ENCODE measurements at places on chromosomes 12 and 14.

GRCh38 chr12:18583655-18584054 is 154.2 kb downstream of the PLCZ1 start:
- no peak for DNase-seq

DNA sequence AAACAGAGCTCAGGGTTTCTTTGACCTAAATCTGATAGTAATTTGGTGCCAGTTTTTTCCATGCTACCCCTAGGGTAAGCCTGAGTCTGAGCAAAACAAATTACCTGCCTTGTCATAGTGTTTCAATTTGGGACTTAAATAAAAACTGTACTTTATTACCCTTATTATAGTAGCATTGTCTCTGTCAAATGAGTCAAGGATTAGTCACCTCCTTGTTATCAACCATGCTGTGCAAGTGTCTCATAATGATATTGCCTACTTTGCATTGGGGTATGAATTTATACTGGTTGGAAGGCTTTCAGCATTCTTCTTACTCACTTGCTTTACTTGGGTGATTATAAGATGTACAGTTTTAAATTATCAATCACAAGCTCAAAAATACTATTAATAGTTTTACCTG is 380.0 kb downstream of the LRFN5 start:
- no peak for DNase-seq

- peak; percentile 78 for DNase-seq
Measured at GRCh38 chr12:6215932-6216494, 15.8 kb downstream of the CD9 start.

GRCh38 chr12:68229956-68230355 is 4.3 kb upstream of the IL26 start:
- DNase-seq = no peak

GRCh38 chr12:51210690-51211395 is 7.0 kb downstream of the POU6F1 start:
- DNase-seq = peak; percentile 59

DNA sequence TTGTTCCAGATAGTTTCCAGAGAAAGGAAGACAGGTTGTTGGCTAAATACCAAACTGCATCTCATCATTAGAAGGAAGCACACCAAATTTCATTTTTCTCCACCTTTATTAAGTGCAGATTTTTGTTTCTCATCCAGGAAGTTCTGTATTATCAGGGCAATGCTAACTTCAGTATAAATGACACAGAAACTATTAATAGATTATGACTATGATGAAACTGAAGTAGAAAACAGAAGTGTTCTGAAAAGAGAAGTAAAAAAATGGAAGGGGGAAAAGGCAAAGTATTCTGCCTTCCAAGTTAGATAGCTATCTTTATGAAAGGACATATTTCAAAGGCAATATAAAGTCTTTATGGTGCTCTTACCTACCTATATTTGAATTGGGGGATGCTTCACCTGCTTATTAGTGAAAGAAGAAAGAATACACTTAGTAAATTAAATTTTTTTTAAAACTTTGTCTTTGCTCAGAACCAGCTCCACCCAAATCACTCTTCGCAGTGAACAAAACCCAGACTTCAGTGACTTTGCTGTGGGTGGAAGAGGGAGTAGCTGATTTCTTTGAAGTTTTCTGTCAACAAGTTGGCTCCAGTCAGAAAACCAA is 223.9 kb downstream of the PTPRO start:
- no peak for DNase-seq

Data from hippocampal formation (tissue), 2 donors.